ENCODE measurements at places on chromosomes 16 and 17. TPM values are rescaled to one million over a fixed set of nuclear protein-coding genes. Genes with fewer than 3 reads are reported as not detected.

DNA sequence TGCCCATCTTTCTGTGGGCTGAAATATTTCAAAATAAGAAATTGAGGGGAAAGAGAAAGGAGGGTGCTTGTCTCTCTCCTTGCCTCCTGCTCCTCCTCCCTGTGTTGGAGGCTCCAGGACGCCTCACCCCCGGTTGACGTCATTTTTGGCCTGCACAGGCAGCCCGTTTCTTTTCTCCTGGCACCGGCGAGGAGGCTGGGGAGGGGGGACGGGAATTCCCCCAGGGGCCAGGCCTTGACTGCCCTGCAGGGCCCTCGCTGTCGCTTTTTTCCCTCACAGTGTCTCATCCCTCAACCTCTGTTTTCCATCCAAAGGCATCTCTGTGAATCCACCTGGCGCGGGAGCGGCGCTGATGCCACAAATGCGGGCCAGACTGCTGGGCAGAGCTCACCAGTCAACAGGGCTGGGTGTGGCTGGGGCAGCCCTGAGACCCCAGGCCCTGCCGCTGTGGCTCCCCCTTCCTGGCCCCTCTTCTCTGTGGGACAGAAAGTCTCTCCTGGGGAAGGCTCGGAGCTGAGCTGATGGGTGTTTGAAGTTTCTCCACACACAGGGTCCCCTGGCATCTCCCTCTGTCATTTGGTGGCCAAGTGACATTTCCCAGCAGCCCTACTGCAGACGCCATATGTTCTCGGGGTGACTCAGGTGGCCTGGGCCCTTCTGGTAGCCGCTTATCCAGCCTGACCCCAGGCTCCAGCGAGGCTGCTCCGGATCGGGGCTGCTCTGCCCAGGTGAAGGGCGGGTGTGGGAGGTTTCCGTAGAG is 16.0 kb downstream of the CENPX start:
- peak; percentile 79 for DNase-seq

DNA sequence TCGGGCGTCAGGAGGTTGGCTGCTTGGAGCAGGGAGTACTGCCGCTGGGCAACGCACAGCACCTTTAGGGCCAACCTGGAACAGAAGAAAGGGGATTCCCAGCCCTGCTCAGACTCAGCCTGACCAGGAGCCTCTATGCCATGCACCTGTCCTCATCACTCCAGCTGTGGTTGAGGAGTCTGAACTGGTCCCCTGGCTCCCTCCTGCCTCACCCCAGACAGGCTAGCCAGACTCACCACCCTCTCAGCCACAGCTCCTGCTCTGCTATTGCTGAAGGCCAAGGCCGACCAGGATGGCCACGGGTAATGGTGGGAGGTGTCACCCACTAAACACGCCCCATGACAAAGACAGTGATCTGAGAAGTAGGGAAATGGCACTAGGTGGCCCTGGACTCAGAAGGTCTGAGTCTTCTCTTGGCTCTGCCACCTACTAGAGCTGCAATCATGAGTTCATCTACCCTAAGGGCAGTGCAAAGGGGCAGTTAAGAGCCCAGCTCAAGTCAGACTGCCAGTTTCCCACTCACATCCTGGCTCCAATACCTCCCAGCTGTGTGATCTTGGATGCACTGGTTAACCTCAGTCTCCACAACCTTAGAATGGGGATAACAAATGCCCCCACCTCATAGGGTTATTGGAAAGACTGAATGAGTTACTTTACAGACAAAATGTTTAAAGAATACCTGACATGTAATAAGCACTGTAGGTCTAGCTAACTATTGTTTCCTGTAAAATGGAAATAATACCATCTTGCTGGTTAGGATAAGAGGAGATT is 13.8 kb upstream of the GFAP start:
- no peak for DNase-seq

- no peak for DNase-seq
Observed at GRCh38 chr17:53390575-53390974, 432.2 kb upstream of the KIF2B start.

DNA sequence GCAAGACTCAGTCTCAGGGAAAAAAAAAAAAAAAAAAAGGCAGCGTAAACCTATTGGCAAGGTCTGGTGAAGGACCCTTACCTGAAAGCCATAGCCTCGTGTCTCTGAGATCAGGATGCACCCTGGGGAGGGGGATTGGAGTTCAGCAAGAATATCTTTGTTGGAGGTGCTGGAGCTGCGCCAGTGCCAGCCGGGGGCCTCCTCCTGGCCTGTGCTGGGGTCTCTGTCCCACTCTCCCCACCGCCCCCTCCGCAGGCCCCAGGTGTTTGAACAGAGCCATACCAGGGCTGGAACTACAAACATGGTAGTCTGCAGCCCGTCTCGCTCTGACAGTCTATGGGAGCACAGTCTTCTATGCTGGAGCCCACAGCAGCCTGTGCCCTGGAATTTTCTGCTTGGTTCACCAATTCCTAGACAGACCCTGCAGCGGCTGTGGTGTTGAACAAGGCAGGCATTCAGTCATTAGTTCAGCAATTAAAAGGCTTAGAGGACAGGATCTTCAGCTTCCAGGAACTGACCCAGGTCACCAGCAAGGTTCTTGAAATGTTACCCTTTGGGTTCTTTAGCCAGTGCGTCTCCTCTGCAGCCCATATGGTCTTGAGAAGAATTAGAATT is 42.2 kb upstream of the KIFC3 start:
- DNase-seq = no peak

DNA sequence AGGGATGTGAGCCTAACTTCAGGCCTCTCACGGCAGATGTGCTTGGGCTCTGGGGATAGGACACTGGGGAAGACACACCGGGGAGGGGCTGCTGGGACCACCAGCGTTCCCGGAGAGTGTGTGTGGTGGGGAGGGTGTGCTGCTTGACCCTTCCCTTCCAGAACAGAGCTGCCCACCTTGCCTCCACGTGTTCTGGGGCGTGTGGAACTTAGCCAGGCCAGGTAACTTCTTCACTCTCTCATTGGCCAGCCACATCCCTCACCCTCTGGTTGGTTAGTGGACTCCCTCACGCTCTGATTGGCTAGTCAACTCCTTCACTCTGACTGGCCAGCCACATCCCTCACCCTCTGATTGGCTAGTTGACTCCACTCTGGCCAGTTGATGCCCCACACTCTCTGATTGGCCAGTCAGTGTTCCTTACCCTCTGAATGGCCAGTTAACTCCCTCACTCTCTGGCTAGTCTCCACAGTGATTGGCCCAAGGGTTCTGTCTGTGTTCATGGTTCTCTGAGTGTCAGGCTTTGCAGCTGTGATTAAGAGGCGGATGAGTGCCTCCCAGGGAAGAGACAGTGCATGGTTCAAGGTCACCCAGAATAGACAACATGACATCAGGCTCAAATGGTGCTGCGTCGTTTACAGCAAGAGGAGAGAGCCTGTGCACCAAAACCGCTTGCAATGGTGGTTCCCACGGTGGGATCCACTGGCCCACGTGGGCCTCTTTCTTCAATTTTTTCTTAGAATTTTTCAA is 10.0 kb downstream of the TMEM235 start:
- DNase-seq = peak; percentile 16

- DNase-seq = peak; percentile 29
Observed at GRCh38 chr16:56814537-56815432, 50.2 kb upstream of the SLC12A3 start.

GRCh38 chr17:46929413-46929812 is 6.5 kb downstream of the GOSR2 start:
- DNase-seq = peak; percentile 17

GRCh38 chr16:83005653-83006160 is 378.9 kb downstream of the CDH13 start:
- no peak for DNase-seq

- peak; percentile 56 for DNase-seq
Observed at GRCh38 chr17:36892112-36892838, 45.0 kb upstream of the LHX1 start.

- no peak for DNase-seq
Observed at GRCh38 chr17:45353043-45353442, 36.2 kb upstream of the MAP3K14 start.

DNA sequence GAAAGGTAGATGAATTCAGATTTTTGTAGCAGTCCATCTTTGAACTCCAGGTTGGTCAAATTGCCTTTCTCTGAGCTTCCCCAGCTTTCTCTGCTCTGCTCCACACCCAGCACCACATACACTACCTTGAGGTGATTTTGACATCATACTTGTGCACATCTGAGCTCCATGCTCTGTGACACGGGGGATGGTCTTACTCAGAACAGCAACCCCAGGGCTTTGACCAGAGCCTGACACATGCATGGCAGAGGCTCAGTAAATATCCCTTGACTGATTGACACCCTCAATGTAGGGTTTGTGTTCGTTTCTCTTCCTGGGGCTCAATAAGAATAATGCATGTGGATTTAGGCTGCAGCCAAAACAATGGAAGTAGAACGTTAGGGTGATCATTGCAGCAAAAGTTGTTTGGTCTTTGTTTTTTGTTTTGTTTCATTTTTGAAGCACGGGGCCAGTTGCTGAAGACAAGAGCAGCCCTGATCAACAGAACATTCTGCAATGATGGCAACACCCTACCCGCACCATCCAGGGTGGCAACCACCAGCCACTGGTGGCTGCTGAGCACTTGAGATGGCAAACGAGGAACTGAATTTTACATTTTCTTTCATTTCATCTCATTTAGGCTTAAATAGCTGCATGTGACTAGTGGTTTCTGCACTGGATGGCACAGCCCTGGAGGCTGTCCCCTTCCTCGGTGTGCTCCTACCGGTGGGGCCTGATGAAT is 224.8 kb upstream of the TNRC6C start:
- DNase-seq = no peak

- no peak for DNase-seq
Observed at GRCh38 chr17:83182620-83183101, 103.3 kb downstream of the METRNL start.

- no peak for DNase-seq
Observed at GRCh38 chr17:82022310-82022980, at the start of gene CENPX. Gene CENPX (minus strand): TSS chr17:82022878. CDS start chr17:82022861, 17 bp downstream.

- no peak for DNase-seq
Observed at GRCh38 chr17:55642741-55643140, 79.9 kb downstream of the TMEM100 start.

DNA sequence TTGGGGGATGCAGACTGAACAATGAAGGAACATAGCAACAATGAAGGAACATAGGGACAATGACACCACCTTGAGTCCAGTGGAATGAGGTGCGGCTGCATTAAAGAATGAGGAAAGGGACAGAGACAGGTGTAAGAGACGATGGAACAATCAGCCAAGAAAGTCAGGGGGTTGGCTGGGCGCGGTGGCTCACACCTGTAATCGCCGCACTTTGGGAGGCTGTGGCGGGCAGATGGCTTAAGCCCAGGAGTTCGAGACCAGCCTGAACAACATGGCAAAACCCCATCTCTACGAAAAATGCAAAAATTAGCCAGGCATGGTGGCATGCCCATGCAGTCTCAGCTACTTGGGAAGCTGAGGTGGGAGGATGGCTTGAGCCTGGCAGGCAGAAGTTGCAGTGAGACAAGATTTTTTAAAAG is 13.6 kb upstream of the CBFB start:
- DNase-seq = peak; percentile 33

GRCh38 chr17:58344047-58344790 is 7.8 kb downstream of the SUPT4H1 start:
- peak; percentile 53 for DNase-seq

- no peak for DNase-seq
Observed at GRCh38 chr17:77146246-77146632, 5.5 kb downstream of the SEC14L1 start.

- no peak for DNase-seq
Observed at GRCh38 chr16:29999605-30000004, 3.6 kb downstream of the INO80E start.

GRCh38 chr17:65670667-65671371 is 109.4 kb upstream of the AXIN2 start:
- DNase-seq = no peak

DNA sequence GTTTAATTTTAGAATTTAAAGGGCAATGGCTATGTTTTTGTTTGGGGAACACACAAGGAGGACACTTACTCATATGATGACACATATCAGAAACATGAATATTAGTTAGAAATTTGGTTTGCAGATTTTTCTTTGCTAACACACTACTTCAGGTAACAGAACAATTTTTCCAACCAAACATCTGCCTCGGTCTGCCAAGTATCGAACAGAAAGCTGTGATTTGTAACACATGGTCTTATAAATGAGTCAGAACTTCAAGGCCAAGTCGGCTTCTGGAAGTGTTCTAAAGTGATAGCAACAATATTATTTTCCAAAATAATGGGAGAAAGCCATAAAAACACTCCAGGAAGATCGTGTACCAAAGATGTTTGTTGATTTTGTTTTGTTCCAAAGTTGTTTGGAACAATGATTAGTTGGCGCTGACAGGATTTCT is 75.9 kb upstream of the PMFBP1 start:
- peak; percentile 5 for DNase-seq

DNA sequence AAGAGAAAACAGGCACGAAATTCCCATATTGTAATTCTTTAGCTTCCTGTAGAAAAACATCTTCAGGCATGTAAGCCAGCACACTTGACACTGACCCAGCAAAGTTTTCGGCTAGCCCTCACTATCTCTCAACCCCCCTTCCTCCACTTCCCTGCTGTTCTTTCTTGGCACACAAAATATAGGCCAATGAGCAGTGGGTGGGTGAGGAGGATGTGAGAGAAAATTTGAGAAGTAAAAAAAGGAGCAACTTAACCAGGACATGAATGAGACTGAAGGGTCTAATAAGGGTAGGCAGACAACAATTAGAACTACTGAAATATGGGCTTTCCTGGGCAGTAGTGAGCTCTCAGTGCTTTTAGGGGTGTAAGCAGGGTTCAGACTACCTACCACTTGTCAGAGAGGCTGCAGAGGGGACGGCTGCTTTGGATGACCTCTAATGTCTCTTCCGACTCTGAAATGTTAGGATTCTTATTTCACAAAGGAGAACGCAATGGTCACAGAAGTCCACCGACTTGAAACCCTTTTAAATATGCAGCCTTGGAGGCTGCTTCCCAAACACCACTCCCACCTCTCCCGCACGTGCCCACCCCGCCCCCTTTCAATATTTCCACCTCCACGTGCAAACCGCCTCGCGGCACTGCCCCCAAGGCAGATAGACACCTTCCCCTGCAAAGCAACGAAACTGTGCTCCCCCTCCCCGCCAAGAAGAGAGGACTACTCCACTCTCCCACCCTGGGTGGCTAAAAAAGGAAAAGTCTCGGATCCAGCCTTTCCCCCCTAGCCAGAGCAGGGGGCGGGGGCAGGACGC is 889 bp downstream of the MBTD1 start:
- peak; percentile 73 for DNase-seq

GRCh38 chr16:35102780-35103403 is 1643.5 kb downstream of the TP53TG3F start:
- DNase-seq = no peak

DNA sequence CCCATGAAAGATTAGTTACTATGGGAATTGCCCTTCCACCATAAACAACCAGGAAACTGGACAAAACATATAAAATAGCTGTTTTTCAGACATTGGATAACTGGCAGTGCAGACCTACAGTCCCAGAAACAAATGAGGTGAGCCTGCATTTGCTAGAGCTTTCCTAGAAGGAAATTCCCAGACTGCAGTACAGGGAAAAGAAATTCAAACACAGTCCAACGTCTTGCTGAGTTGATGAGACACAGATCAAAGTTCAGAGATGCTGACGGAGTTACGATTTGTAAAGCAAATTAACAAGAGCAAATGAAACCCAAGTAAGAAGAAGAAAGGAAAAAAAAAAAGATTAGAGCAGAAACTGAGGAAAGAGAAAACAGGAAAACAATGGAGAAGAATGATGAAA is 41.3 kb upstream of the MNT start:
- no peak for DNase-seq

Gene CNGB1
- 18.0 TPM for total RNA-seq

Gene TAC4
- total RNA-seq = not detected

Gene SLFN5
- total RNA-seq = 16.2 TPM

Gene ADAD2
- not detected for total RNA-seq

Gene WSB1
- total RNA-seq = 88.3 TPM

Gene CES1
- total RNA-seq = 9.3 TPM

Gene CDYL2
- total RNA-seq = 1.8 TPM

Data from stomach (tissue), 19 donors.